Stimulated activated CD8-positive, alpha-beta memory T cell treated with anti-CD3 and anti-CD28 coated beads, Interleukin-2, amount 100 ng/mL, for 1 hour (primary cell): ENCODE measurements at places on chromosomes 7 and 10.

DNA sequence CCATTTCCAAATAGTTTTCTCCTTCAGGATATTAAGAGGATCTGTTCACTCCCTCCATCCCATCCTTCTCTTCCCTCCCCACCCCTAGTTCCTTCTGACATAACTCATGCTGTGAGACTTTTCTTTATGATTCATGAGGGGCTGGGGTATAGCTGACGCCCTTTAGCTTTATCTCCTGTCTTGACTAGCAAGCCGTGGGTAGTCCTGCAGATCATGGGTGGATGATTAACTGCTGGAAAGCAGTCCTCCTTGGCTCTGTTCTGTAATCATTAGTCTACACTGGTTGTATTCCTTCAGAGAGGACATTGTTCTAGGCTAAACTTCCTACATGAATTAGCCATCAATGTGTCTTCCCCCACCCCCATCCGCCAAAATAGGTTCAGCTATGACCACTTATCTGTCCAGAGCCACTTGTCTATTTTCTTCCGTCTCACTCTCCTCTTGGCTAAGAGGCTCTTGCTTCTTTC lies 135.4 kb downstream of the LRRC4 start:
- DNase-seq: no peak

DNA sequence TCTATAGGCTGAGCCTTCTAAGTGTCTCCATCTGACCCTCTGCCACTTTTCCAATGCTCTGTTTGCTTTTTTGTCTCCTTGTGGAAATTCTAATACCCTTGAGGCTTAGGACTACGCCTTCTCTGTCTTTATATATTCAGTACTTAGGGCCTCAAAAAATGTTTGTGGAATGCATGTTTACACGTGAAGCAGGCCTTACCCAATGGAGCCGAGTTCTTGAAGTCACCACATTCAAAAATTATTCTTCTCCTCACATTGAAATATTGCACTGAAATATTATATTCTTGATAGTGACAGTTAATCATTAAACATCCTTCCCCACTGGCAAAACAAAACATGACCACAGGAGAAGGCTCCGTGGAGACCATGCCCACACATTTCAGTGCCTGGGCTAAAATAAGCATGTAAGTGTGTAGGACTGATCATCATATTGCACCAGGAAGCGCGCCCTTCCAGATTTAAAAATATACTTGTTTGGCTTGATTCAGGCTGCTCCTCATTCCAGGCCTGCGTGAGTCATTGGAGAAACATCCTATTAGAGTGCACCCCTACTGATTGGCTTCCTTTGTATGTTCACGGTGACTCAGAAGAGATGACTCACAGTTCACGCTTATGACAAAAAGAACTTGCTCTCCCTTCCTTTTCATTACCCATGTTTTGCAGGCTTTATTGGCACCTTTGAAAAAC lies 307.4 kb upstream of the AOAH start:
- no peak for DNase-seq

- DNase-seq: no peak
Observed at GRCh38 chr7:39616138-39616537, 7.2 kb upstream of the RALA start.

- DNase-seq: no peak
Observed at GRCh38 chr10:34967335-34967880, 122.7 kb downstream of the CUL2 start.

DNA sequence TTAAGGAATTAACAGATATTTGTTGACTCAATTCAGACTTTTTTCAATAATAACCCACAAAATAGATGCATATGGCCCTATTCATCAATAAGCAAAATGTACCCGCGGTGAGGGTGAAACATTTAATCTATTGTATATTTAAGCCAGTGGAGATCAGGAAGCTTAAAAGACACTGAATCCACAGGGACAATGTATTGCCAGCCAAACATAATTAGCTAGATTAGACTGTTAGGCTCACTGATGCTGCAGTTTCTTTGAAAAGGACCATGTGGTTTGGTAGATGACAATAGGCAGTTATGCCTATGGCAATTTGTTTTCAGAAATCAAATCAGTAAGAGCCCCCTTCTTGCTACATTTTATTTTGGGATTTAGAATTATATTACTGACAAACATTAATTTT lies 87.3 kb upstream of the PLXDC2 start:
- no peak for DNase-seq

- DNase-seq: no peak
Observed at GRCh38 chr7:132134814-132135445, 441.3 kb downstream of the PLXNA4 start.

DNA sequence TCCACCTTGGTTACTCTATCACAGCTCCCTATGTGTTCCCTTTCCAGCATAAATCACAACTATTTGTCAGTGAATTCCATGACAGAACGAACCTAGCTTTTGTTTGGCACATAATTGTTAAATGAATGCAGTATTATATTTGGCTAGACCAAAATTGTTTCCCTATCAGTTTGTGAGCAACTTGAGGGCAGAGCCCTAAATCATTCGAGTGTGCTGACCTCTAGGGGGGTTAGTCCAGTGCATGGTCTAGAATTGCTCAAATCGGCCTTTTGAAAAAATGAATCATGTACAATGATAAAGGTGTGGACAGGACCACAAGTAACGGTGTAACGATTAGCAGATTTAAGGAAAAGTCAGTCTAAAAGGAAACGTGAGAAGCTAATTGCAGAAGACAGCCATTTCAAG lies 475 bp upstream of the NRBF2 start:
- no peak for DNase-seq

DNA sequence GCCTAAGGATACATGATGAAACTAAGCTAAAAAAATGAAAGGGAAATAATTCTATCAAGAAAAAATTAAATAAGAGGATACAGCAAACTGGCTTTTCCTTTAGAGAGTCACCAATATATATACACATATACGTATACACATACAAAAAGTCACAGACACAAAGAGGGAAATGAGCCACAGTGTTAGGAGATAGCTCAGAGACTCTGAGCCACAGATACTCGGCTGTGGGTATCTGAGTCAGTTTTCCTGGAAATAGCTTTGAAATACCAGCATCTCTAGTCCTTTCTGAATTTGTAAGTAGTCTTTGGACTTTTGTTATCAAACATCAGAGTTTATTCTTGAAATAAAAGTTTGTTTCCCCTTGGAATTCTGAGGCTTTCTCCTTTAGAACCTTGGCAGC lies 111.8 kb downstream of the TBXAS1 start:
- no peak for DNase-seq

GRCh38 chr7:26198781-26199169 lies 1.8 kb downstream of the HNRNPA2B1 start:
- no peak for DNase-seq

DNA sequence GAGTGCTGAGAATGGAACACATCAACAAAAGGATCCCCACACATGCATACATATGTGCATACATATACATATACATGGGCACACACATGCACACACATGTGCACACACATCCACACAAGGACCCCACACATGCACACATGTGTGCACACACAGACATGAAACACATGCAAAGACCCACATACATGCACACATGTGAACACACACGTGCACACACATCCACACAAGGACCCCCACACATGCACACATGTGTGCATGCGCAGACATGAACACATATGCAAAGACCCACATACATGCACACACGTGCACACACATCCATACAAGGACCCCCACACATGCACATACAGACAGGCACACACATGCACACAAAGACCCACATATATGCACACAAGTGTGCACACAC lies 104.4 kb upstream of the ADARB2 start:
- no peak for DNase-seq

DNA sequence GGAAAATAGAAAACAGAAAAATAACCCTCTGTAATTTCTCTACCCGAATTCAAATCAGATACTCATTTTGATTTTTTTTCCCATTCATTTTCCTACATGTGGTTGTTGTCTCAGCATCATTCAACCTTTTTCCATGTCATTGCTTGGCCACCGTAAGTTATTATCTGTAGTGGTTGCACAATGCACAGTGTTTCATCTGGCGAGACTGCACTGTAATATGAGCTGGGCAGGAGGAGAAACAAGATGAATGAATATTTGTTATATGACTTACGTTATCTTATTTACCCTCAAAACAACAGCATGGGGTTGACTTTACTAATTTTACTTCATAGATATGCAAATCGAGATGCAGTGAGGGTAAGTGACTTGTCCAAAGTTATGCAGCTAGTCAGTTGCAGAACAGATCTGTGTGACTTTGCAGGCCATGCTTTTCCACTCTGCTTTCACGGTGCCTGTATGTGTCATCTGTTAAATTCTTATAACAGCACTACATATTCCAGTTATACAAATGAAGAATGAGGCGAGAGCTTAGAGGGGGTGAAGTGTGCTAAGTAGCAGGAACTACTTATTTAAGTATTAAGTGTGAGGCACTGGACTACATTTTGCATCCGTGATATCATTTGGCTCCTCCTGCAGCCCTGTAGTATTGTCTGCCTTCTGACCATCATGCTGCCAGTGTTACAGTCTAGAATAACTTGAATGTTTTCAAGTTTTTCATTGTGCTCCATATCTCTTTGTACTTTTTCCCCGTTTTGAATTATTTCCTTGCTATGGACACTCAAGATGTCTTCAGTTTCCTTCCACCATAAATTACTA lies 56.7 kb downstream of the ZMYND11 start:
- no peak for DNase-seq

- DNase-seq: no peak
Observed at GRCh38 chr7:128000854-128001265, 30.4 kb downstream of the LRRC4 start.

DNA sequence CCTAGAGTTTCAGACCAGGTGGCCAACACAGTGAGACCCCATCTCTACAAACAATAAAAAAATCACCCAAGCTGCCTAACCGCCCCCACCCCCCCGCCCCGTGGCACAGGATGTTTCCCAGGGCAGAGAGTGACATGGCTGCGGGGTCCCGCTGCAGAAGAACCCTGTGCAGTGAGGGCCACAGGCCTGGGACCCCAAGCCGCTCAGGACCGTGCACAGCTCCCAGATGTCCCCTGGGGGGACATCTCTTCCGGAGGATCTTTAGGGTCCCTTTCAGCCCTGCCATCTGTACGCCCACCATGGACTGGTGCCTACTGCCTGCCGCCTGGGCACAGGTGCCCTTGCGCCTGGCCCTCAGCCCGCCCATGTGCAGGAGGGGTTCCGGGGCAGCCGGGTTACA lies 373.6 kb downstream of the DNAJB6 start:
- DNase-seq: no peak

DNA sequence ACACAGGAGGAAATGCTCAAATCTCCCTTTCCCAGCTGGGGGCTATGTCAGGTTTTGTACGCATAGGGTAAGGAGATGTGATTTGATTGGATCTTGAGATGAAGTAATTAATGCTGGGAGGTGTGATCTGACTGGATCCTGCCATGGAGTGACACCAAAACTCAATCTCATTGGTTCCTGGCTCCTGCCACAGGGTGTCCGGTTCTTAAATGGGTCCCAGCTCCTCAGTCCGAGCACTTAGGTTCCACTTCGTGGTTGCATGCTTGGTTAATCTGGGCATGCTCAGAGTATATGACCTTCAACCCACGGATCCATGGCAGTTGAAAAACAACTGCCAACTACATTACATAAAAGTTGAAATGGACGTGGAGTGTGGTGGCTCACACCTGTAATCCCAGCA lies 3.1 kb upstream of the ZNF12 start:
- no peak for DNase-seq

GRCh38 chr10:47237316-47238260 lies 62.4 kb upstream of the GDF10 start:
- no peak for DNase-seq
